ENCODE measurements at places on chromosomes 1 and 21. TPM values are rescaled to one million over a fixed set of nuclear protein-coding genes. Genes with fewer than 3 reads are reported as not detected.

The PLOD1 gene
- total RNA-seq = 156 TPM

The NTRK1 gene
- total RNA-seq = 0.21 TPM

The GJA9 gene
- 0.10 TPM for total RNA-seq

The VSIG8 gene
- not detected for total RNA-seq

The GRIK1 gene
- total RNA-seq = not detected

The ARF1 gene
- total RNA-seq = 321 TPM
